Dorsolateral prefrontal cortex (tissue), 122 donors: ENCODE measurements at places on chromosomes 3 and 15.

DNA sequence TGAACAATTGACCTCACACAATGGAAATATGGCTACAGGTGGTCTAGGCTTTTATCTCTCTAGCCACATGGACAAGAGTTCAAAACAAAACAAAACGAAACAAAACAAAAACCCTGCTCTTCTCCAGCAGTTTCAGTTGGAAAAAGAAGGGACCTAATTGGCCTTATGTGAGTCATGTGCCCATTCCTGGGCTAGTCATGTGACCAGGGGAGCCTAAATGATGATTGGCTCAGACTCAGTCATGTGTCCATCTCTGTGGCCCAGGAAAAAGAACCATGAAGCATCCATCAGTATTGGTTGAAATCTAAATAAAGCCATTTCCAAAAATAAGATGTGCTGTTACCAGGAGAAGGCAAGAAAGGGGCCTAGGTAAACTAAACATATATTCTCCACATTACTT, 96.8 kb downstream of the ANXA2 start:
- DNase-seq: no peak

DNA sequence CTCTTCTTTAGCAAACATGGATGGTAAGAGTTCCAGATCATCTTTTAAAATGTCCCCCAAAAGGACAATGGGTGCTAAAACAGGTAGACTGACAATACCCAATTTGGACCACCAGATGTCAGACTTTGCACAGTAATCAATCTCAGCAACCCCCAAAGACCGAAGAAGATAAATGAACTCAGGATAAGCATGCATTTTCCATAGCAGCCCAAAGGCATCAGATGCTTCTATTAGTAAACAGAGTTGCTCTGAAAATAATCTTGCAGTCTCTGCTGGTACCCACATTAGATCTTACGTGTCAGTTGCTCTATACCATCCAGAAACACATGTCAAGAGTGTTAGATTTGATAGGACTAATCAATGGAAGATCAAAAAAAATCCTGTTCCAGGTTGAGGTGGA, 20.6 kb downstream of the MYH15 start:
- no peak for DNase-seq

DNA sequence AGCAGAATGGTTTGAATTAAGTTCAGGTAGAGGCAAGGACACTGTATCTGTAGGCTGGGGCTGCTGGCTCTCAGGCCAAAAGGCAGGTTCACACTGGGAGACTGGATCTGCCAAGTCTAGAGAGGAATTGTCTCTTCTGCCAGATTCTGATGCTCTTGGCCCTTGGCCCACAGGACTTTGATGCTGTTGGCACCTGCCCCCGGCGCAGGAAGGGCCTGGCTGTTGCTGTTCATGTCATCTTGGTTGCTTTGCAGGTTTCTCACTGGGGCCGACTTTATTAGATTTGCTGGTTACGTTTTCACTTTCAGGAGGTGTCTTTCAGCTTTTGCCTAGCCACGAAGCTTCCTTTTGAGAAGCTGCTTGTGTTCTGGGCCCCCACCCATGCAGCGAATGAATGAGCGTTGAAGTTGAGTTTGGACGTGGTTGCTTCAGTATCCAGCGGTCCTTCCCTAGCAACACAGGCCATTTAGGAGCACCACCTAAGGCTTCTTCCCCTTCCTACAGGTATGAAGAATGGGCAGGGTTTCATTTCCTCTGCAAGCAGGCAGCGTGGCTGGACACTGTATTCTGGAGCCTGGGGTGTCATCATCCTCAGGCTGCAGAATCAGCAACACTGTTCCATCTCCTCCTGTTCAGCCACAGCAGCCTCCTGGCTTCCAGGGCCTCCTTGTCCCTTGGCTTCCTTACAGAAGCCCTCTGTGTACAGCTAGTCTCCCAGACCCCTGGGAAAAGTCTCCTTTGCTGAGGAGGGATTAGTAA, 65.6 kb upstream of the PRR23C start:
- DNase-seq: no peak

GRCh38 chr3:134143828-134144401, 106.7 kb downstream of the RYK start:
- DNase-seq: no peak

DNA sequence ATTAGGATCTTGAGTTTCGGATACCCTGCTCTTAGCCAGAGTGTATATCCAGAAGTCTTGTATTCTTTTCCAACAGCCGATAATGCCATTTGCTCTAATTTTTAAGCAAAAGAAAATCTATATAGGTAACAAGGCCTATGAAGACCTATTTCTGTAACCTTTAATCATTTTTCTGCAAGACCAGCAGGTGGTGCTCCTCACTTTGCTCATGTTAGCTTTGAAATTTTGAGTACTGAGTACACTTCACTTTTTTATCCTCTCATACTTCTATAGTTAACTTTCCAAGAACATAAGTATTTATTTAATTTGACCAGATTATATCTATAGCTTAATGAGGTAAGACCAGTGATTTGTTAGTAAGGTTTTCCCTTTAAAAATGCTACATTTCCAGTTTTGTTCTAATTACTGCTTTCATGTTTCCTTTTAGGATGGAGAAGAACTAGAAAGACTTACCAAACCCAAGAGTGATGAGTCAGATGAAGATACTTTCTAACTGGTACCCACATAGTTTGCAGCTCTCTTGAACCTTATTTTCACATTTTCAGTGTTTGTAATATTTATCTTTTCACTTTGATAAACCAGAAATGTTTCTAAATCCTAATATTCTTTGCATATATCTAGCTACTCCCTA, 20.5 kb downstream of the SLC35A5 start:
- DNase-seq: no peak

DNA sequence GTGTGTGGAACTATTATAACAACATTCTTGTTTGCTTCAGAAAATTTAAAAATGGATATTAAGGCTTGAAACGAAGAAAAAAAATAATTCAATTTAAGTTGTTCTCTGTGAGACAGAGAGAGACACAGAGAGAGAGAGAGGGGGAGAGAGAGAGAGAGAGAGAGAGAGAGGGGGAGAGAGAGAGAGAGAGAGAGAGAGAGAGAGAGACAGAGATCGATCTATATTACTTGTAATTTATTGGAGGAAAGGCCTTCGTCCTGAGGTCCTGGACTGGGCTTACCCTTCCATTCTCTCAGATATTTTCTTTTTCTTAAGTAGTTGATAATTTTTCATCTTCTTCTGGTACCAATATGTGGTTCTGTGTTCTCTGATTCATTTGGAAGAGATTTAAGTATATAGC, 25.9 kb downstream of the MFSD1 start:
- DNase-seq: no peak

GRCh38 chr15:80695099-80695910, at the start of gene ABHD17C:
Gene ABHD17C (plus strand): TSS chr15:80695310. CDS start chr15:80695430, 120 bp downstream.
- peak; percentile 40 for DNase-seq

DNA sequence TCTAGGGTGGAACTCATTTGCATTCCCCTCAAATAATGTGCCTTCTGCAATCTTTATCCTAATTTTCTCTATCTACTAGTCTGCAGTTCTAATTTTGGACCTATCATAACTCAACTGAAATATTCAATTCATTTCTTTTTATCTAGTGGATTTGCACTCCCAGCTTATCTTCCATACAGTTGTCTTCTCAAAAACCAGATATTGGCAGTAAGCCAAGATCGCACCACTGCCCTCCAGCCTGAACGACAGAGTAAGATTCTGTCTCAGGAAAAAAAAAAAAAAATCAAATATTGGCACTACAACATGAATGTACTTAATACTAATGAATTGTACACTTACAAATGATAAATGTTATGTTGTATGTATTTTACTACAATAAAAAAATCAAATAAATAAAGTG, 18.0 kb upstream of the CHMP2B start:
- no peak for DNase-seq

GRCh38 chr15:42084465-42085235, 9.7 kb downstream of the PLA2G4D start:
- peak; percentile 61 for DNase-seq

DNA sequence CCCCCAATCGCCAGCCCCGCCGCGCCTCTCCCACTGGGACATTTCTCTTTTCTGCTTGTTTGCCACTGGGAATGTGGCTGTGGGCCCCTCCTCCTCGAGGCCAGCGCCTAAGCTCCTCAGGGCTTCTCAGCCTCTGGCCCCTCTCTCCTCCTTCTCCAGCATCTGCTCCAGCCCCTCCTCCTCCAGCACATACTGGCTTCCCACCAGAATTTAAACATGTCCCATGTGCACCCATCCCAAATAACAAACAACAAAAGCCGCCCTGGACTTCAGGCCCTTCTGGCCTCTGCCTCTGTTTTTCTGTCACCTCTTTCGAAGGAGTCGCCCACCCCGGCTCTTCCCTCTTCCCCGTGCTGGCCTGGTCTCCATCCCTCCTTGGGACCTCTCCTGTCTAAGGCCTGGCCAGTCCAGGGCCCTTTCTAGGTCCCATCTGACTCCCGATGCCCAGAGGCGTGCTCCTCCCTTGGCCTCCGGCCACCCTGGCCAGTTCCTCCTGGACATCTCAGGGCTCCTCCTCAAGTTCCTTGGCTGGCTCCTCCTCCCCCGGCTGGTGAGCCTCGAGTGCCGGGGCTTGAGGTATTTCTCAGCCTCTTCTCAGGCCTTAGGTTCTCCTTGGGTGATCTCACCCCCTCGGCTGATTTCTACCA, 94.6 kb upstream of the SLC6A6 start:
- no peak for DNase-seq

DNA sequence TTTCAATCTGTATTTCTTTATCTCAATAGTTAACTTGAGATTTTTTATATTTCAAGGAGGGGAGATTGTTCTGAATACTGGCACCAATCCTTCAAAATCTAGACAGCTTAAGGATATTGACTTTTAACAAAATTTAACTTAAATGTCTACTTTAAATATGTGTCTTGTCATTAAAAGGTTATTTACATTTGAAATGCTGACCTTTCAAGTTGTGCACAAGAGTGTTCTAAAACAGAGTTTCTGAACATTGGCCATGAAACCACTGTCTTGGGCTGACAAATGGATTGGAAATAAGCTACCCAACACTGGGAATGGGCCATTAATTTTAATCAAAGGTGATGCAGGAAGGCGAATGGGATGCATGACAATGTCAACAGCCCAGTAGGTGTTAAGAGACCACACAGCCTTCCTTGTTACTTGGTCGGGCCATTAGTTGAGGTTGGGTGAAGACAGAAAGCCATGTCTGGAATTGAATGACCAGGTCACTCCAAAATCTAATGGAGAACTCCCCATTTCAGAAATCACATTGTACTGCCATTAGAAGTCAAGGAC, 128.5 kb downstream of the CDIN1 start:
- no peak for DNase-seq

DNA sequence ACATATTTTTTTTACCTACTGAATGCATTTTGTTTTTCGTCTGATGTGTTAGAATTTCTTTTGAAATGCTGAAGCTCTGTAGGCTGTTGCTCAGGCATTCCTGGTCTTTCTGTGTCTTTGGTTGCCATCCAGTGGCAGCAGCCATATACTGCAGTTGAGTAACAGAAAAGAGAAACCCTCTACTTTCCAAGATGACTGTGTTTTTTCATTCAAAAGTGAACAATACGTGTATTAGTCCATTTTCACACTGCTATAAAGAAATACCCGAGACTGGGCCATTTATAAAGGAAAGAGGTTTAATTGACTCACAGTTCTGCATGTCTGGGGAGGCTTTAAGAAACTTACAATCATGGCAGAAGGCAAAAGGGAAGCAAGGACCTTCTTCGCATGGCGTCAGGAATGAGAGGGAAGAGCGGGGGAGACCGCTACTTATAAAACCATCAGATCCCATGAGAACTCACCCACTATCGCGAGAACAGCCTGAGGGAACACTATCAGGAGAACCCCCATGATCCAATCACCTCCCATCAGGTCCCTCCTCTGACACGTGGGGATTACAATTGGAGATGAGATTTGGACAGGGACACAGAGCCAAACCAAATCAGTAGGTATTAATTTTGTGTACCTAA, 4.7 kb upstream of the GOLGA8B start:
- no peak for DNase-seq

- DNase-seq: peak; percentile 13
These were observed 29.8 kb upstream of the PRR23E start for GRCh38 chr3:127162947-127163645.

DNA sequence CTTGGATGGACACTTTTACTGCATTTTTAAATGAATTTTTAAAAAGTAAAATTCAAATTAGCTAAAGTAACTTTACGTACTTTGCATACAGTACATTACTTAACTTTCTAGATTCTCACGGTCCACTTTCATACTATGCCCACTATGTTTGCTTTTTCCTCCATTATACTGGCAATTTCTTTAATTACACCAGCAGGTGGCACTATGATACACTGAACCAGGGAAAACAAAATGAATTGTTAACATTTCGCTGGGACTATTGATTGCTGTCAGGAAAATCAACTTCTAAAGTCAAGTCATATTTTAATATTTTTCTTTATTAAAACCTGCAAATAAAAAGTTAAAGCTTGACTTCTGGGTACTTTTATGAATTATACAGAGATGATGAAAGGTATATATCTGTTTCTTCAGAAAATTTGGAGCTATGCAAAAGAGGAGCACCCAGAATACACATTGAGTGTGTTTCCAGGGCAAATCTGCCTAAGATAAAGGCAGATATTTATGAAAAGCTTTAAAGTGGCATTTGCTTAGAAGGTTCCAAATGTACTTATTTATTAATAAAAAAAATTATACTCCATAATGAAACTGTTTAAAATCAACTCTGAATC, 21.8 kb upstream of the POU1F1 start:
- DNase-seq: no peak

GRCh38 chr3:142898346-142899213, 9.7 kb upstream of the PCOLCE2 start:
- DNase-seq: no peak

DNA sequence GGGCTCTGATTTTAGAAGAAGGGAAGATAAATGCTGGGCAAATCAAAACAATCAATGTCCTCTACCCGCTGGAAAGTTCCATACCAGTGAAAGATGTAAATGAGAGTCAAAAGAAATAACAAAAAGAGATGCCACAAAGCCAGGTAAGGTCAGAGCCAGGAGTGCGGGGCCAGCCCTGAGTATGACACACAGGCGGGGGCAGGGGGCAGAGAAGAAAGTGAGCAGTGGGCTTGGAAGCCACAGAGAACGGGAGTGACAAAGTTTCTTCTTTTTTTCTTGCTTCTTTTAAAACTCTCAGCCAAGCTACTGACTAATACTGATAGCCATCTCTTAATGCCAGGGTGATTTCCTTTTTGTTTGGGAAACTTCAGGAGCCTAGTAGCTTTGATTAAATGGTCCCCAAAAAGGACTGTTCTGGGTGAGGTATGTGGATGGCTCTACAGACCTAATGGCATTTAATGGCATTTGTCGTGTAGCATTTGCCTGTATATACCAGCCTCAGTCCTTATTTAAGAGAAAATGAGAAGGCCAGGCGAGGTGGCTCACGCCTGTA, 23.1 kb upstream of the TSEN2 start:
- no peak for DNase-seq

DNA sequence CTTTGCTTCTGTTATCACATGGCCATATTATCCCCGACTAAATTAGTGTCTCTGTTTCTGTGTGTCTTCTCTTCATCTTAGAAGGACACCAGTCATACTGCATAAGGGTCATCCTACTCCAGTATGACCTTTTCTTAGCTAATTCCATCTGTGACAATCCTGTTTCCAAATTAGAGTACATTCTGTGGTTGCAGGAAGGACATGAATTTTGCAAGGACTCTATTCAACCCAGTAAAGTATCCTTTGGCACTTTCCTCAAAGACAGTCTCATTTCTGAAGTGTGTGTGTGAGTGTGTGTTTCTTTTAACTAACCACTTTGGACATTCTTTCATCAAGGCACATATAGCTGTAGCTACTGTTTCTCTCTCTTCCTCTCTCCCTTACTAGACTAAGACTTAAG, 15.2 kb upstream of the MME start:
- DNase-seq: no peak
